ENCODE measurements at places on chromosomes 2 and 18.

DNA sequence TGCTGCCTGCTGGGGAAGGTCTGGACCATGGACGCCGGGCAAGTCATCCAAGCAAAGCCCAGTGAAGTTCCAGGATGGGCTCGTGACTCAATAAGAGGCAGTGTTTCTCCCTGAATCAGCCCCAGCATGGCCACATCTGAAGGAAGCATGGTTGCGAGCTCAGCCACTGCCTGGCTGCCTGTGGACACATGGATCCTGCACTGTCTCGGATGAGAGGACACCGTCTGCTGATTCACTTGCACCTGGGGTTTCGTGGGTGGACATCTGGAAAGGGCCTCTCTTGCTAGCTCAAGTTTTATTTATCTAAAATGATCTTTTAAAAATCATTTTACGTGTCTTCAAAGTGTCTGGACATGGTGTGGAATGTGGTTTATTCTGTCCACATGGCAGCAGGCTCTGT lies 224.8 kb upstream of the FN1 start:
- peak; percentile 99 for DNase-seq

DNA sequence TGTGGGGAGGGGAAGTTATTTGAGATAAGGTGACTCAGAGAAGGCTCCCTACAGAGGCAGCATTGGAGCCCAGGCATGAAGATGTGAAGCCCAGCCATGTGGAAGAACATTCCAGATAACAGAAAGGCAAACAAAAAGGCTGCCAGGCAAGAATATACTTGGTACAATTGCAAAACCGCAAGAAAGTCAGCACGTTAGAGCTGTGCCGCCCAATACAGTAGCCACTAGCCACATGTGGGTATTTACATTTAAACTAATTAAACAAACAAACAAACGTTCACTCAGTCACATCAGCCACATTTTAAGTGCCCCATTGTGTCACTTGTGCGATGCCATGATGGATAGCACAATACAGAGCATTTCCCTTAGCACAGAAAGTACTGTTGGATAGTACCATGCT lies 179.6 kb downstream of the SATB2 start:
- peak; percentile 14 for DNase-seq

DNA sequence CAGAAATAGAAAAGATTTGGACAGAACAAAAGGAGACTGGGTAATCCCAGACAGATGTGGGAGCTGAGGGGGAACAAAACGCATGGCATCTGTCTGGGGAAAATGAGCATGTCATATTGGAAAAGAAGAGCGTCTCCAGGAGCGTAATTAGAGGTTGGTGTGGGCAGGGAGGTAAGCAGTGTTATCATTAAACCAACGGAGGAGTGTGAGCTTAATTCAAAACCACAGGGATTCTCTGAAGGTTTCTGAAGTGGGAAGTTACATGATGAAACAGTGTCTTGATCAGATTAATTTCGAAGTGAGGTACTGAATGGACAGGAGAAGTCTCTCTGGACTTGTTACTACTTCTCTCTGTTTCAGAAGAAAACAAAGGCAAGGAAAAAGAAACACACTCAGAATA lies 53.3 kb downstream of the DTNB start:
- DNase-seq = no peak

- no peak for DNase-seq
Measured at GRCh38 chr18:76685860-76686259, 136.5 kb upstream of the ZNF236 start.

- DNase-seq = no peak
Measured at GRCh38 chr2:142946941-142947340, 69.5 kb downstream of the KYNU start.

DNA sequence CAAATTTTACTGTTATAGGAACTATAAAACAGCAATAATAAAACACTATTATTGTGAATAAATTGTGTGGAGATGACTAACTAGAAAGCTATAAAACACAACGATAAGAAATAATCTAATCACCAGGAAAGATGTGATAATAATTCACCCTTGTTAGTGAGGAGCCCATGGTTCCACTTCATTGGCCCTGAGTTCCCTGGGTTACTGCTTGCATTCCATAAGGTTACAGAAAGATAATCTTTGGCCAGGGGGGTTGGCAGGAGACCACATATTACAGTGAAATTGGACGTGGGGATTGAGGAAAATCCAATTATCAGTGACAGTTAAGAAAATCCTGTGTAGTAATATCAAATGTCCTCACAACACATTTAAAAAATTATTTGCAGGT lies 2.5 kb upstream of the CPO start:
- DNase-seq = no peak

DNA sequence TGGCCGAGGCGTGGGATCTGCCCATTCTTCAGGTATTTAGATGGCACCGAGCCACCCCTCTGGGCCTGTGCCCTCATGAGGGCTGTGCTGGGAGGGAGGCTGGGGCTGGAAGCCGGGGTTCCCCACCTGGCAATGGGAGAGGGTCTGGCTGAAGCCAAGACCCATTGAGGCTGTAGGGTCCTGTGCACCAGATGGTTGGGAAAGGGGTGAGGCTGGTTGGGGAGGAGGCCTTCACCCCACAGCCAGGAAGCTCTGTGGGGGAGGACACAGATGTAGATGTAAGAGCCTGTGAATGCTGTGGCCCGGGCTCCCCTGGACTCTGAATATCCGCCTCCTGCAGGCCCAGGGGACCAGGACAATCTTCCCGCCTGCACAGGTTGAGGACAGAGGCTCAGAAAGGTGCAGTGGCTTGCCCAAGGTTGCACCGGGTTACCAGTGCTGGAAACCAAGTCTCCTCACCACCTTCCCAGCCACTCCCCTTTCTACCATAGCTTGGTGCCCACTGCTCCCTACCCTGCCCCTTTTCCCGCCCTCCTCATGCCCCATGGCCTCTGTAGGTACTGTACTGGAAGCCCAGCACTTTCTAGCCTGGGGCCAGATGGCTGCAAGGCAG lies 49.7 kb downstream of the PDCL3 start:
- DNase-seq = no peak

- no peak for DNase-seq
Measured at GRCh38 chr2:233819884-233820773, 34.2 kb downstream of the HJURP start.

Measured in ACHN (cell line).